Vagina (tissue), 2 donors: ENCODE measurements at places on chromosomes 6 and 20.

- no peak for DNase-seq
Observed at GRCh38 chr20:539848-540247, 3.7 kb downstream of the CSNK2A1 start.

DNA sequence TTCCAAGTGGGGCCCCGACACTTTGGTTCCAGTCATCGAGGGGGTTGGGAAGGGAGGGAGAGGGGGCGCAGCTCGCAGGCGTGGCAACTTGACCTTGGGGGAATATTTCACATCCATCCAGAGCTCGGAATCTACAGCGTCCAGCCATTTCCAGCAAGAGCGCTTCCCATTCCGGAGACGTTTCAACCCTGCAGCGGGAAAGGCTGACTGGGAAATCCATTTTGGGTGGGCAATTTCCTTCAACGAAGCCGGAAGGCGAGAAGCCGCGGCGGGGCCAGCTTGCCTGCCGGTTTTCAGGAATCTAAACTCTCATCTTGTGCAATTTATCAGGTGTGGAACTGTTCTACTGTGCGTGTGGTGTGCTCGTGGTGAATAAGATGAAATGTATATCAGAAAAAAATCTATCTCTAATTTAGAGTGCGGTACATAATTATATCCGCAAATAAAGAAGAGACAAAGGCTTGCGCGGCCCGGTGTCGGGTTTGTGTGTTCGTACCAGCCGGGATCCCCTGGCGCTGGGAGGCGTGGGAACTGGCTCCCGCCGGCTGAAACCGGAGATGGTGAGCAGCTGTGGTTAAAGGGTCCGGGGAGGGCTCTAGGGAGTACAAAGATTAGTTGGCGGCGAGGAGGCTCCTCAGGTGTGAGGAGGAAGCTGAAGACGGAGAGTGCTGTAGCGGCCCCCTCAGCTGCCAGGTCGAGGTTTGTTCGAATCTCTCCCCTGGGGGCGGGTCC is 4.8 kb downstream of the SLC32A1 start:
- DNase-seq, result no peak

- no peak for DNase-seq
Observed at GRCh38 chr6:52049252-52050050, 38.0 kb downstream of the PKHD1 start.

DNA sequence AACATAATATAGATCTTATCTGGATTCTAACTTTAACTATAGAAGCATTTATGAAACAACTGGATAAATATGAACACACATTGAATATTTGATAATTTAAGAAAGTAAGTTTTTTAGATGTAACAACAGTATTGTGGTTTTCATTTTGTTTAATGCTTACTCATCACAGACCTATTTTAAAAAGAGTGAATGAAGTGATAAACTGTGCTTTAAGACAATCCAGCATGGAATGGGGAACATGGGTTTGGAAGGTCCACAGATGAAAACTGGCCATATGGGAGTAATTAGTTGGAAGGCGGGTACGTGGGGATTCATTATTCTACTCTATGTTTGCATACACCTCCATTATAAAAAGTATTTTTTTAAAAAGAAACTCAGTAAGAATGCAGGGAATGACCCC is 21.2 kb downstream of the EPB41L2 start:
- no peak for DNase-seq

DNA sequence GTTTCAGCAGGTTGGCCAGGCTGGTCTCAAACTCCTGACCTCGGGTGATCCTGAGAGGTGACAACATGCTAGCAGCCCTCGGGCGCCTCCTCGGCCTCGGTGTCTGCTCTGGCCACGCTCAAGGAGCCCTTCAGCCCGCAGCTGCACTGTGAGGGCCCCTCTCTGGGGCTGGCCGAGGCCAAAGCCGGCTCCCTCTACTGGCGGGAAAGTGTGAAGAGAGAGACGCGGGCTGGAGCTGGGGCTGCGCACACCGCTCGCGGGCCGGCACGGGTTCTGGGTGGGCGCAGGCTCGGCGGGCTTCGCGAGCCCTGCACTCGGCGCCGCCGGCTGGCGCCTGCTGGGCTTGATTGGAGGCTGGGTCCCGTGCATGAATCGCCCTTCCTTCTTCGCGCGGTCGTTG is 80.8 kb upstream of the RBM24 start:
- no peak for DNase-seq

- no peak for DNase-seq
Observed at GRCh38 chr6:110688661-110689268, 126.5 kb downstream of the CDK19 start.

DNA sequence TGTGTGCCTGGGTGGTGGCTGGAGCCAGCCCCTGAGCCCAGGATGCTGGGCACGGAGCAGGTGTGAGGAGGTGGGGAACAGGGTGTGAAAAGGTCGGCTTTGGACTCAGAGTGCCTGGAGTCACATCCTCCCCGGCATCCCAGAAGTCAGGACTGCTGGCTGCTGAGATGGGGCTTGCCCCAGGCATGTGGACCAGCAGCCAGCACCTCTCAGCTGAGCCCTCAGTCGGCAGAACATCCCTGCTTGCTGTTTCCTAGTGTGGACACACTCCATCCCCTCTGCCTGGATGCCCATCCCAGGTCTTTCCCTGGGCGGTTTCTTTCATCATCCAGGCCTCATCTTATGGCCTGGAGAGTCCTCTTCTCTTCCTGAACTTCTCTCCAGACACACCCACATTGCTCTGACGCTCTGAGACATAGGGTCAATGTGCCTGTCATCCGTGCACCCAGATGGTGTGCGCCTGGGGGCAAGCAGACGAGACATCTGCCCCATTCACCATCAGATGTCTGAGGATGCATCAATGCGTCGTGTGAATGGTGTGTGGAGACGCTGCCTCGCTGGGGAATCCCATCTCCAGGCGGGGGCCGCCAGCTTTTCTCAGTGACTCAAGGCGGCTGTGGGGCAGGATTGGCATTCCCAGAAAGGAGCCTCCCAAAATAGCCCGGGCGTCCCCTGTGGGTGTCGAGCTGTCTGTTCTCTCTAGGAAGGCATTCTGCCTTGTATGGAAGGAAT is 104.2 kb downstream of the SYCP2 start:
- DNase-seq, result no peak

DNA sequence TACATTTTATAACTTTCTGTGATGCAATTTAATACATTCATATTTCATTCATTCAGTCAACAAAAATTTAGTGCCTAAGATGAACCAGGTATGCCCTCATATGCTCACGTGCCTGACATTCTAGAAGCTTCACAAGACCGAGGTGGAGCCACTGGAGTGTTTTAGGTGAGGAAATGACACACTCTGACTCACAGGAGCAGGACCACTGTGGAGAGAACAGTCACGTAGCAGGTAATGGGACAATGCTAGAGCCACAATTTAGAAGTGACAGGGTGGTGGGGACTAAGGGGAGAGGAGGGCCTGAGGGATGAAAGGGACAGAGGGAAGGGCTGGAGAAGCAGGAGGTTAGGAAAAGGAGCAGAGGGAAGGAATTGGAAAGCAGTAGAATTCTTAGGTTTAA is 17.6 kb upstream of the HLA-A start:
- DNase-seq, result no peak

- DNase-seq, result no peak
Observed at GRCh38 chr6:126040826-126041225, 54.5 kb downstream of the TRMT11 start.

GRCh38 chr6:30884521-30885480 is 482 bp downstream of the DDR1 start:
- DNase-seq, result no peak

DNA sequence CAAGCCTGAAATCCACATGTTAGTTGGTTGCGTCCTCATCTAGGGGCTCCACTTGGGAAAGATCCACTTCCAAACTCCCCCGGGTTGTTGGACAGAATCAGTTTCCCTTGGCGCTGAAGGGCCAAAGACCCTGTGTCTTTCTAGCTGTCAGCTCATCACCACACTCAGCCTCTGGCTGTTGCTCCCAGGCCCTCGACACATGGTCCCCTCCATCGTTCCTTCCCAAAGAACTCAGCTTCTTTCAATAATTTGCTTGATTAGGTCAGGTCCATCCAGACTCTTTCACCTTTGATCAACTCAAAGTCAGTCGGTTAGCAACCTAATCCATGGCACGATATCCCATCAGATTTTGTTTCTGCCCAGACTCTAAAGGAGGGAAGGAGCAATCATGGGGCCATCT is 254.8 kb upstream of the SULF2 start:
- DNase-seq, result no peak

- DNase-seq, result no peak
Observed at GRCh38 chr6:160102956-160103824, 18.4 kb upstream of the SLC22A1 start.

DNA sequence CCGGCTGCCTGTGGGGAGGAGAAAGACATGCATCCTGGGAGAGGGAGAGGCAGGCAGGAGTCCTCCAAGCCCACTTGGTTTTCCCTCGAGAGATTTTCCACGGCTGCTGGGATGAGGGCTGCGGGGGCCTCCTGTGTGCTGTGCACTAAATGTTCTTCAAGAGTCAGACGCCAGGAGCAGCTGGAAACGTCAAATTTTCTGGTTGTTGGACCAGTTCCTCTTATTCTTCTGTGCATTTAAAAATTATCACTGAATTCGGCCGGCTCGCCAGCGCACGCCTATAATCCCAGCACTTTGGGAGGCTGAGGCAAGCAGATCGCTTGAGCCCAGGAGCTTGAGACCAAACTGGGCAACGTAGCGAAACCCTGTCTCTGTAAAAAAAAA is 32.8 kb upstream of the NTSR1 start:
- no peak for DNase-seq

- no peak for DNase-seq
Observed at GRCh38 chr6:158057213-158057987, 75.7 kb downstream of the SYNJ2 start.

DNA sequence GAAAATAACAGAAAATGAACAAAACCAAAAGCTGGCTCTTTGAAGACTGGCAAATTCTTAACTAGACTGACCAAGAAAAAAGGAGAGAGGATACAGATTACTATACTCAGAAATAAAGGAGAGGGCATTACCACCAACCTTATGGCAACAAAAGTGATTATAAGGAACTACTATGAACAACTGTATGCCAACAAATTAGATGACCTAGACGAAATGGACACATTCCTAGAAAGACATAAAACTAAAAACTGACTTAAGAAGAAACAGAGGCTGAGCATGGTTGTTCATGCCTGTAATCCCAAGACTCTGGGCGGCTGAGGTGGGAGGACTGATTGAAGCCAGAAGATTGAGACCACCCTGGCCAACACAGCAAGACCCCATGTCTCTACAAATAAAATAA is 33.5 kb downstream of the TRPC4AP start:
- DNase-seq, result no peak

DNA sequence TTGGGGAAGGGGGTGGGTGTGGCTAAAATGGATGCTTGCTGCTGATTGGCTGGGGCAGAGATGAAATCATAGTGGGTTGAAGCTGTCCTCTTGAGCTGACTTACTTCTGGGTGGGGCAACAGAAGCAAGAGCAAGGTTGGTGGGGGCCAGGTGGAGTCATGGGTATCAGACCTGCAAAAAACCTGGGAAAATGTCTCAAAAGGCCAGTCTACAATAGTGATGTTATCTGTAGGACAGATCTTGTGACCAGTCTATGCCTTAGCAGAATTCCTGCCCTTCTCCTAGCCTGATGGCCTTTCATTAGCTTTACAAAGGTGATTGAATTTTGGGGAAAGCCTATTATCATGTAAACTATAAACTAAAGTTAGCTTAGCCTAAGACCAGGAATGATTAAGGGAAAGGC is 945.7 kb downstream of the KIF16B start:
- no peak for DNase-seq

DNA sequence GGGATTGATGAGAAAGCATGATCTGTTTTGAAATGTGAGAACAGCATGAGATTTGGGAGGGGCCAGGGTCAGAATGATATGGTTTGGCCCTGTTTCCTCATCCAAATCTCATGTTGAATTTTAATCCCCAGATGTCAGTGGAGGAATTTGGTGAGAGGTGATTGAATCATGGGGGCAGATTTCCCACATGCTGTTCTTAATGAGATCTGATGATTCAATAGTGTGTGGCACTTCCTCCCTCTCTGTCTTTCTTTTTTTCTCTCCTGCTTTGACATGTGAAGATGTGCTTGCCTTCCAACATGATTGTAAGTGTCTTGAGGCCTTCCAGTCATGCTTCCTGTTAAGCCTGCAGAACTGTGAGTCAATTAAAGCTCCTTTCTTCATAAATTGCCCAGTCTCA is 1060.3 kb upstream of the CITED2 start:
- DNase-seq, result no peak

GRCh38 chr6:145904391-145904790 is 59.8 kb downstream of the SHPRH start:
- DNase-seq, result no peak

DNA sequence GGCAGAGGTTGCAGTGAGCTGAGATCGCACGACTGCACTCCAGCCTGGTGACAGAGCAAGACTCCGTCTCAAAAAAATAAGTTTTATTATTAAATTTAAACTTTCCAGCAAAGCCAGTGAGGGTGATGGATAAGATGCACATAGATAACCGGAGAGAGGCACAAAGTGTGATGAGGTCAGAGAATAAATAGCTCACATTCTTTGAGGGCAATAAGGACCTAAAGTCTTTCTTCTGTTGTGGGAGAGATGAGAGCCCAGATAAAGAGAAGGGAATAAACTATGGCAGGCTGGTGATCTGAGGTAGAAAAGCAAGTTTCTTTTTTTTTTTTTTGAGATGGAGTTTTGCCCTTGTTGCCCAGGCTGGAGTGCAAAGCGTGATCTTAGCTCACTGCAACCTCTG is 20.6 kb upstream of the EZR start:
- DNase-seq, result no peak

DNA sequence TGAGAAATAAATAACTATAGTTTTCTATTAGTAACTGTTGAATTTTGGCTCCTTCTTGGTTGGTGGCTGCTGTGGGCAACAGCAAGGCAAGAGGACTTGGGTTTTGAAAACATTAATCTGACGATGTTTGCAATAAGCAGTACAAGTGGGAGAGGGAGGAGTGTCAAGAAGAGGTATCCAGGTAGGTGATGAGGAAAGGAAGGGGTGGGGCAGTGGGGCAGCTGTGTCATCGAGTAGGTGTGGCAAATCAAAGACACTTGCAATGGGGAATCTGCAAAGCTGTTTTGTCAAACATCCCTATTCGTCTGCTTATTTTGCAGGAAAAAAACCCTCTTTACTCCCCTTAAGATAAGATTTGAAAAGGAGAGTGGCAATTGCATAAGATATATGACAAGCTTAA is 171.9 kb upstream of the MAP3K7 start:
- no peak for DNase-seq

GRCh38 chr6:18457065-18457737 is 70.1 kb downstream of the RNF144B start:
- DNase-seq, result no peak

DNA sequence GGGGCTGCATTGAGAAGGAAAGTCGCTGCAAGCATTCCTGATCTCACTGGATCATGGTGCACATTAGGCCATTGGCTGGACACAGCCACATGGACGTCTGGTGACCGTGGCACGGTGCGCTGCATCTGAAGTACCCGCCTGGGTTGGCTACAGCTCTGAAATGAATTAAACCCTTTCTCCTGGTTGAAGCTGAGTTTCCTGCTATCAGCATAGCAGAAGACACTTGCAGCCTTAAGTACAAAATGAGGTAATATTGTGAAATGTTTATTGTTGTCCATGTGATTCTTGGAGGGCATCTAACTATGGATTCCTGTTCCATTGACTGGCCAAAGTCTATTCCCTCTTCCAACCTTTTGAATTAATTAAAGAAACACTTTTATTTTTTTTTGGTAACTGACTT is 89.8 kb upstream of the ADTRP start:
- no peak for DNase-seq

- DNase-seq, result no peak
Observed at GRCh38 chr20:2386516-2387179, 5.9 kb downstream of the TGM6 start.
